Ovary (tissue), 10 donors: ENCODE measurements at places on chromosomes 2 and 18. TPM values are rescaled to one million over a fixed set of nuclear protein-coding genes. Genes with fewer than 3 reads are reported as not detected.

GRCh38 chr18:39685303-39685902 is 2119.8 kb upstream of the CELF4 start:
- DNase-seq = no peak

DNA sequence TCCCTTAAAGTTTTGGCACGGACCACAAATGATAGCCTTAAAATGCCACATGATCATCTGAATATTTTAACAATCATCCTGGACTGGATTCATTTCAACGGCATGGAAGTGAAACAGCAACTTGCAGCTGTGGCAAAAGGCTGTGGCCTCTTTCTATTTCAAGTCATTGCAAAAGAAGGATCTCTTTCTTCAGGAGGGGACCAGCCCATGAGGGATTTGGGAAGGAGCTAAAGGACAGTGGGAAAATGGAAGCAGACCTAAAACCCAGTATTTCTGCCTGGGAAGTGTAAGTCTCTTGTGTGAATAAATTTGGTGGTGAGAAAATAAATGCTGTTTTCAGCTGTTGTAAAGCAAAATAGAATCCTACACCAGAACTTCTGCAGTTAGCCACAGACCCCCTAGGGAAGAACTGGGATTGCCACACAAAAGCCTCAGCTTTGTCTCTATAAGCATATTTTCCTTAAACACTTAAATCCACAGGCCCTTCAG is 107.3 kb upstream of the ZFP36L2 start:
- DNase-seq = no peak

- no peak for DNase-seq
Observed at GRCh38 chr2:45403036-45403435, 208.0 kb downstream of the SRBD1 start.

DNA sequence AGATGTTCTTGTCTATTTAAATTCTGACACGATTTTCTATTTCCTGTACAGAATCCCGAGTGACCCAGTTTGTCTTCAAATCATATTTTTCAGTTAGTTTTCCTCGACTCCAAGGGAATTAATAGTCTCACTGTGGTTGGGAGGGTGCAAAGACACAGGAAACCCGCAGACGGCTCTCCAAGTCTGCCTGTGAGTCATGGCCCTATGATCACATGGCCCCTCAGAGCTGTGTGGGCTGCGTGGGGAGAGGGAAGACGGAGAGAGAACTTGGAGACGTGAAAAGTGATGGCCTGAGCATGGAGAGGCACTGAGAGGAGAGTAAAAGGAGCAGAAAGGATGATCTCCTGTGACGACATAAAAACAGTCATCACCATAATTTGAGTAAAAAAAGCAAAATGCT is 989.9 kb downstream of the DCDC2C start:
- DNase-seq = no peak

GRCh38 chr2:241617431-241618154 is 19.4 kb downstream of the THAP4 start:
- no peak for DNase-seq

NRBP1 gene
- 81.2 TPM for total RNA-seq

TPO gene
- not detected for total RNA-seq

CTNNA2 gene
- total RNA-seq = 0.36 TPM
